Hematopoietic multipotent progenitor cell treated with erythropoietin and hydrocortisone succinate and interleukin-3 and kit ligand, for 15 days (in vitro differentiated cells): ENCODE measurements at places on chromosomes 2 and 18.

DNA sequence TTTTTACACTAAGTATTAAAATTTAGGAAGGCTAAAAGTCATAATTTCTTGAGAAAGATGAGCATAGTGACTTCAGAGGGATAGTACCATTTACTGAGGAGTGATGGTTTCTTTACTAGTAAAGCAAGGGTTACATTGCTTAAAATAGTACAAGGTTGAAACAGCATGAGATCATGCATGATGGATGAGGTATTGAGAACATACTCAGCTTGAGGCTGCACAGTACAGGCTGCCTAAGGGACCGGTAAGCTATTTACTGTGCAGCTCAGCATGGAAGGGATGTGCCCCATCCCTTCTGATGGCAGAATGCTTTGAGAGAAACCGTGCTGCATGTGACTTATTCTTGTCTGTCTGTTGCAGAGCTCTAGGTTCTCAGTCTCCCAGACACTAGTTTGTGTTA lies 122.1 kb downstream of the EML6 start:
- no peak for DNase-seq

GRCh38 chr2:172373766-172374165 lies 53.6 kb upstream of the ITGA6 start:
- DNase-seq: no peak

DNA sequence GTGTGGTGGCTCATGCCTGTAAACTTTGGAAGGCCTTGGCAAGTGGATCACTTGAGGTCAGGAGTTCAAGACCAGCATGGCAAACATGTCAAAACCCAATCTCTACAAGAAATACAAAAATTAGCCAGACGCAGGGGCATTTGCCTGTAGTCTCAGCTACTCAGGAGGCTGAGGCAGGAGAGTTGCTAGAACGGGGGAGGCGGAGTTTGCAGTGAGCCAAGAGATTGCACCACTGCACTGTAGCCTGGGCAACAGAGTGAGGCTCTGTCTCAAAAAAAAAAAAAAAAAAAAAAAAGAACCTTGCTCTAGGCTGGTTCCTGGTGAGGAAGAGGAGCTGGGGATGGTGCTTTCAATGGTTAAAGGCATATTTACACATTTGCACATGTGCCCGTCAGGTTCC lies 129.4 kb downstream of the LYPD6B start:
- DNase-seq: no peak

- no peak for DNase-seq
Observed at GRCh38 chr2:95349568-95350322, 52.6 kb downstream of the KCNIP3 start.

- no peak for DNase-seq
Observed at GRCh38 chr2:196182439-196183171, 11.2 kb upstream of the STK17B start.

DNA sequence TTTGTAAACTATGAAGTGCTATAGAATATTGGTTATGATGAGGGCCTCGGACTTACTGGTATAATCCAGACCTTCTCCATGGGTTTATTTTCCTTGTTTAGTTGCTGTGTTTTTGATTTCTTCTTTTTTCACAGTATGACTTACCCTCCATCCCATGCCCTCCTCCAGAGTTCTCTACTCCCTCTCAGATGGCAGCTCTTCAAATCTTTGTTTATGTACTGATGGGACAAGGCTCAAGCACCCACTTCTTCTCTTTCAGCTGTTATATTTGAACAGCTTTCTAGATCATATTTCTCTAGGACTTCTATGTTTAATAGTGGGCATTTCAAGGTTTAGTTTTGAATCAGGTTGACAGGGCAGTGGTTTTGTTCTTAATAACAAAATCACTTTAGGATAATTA lies 43.9 kb downstream of the CLIP4 start:
- DNase-seq: no peak

- DNase-seq: no peak
Observed at GRCh38 chr18:25314838-25315190, 37.2 kb downstream of the ZNF521 start.

DNA sequence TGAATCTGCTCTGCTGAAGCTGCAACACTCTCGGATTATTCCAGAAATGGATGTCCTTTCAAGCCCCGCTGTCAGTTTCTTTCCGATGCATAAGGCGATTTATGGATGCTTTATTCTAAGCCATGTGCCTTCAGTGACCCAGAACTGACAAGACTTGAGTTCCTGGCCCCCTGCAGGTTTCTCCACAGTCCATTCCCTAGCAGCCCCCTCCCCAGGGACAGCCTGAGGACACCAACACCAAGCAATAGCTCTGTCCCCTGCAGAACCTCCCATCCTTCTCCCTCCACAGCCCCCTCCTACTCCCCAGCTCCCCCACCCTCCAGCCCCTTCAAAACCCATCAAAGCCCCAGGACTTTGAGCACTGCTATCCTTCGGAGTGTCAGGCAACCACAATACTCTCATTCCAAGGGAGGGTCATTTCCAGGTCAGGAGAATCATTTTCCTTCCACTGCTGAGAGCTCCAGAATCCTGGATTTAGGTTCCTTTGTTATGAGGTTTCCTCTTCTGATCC lies 24.6 kb upstream of the SPP2 start:
- DNase-seq: no peak

DNA sequence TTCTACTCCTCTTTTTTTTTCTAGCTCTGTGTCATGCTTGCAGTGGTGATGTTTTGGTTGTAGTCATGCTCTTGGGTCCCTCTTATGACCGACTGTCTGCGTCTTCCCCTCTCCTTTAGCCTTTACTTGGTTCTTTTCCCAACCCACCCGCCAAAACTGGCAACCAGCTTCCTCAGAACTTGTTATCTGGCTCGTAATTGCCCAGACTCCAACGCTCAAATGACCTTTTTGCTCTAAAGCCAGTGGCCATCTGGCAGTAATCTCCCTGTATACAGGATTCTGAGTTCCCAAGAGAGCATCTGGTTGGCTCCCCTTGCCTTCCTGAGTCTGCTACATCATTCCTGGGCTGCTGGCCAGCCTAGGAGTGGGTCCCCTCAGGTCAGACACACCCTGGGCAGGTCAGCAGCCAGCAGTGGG lies 147.2 kb downstream of the MGAT5 start:
- no peak for DNase-seq

GRCh38 chr2:187215532-187216240 lies 232.4 kb downstream of the CALCRL start:
- no peak for DNase-seq

GRCh38 chr2:231387904-231388724 lies 7.4 kb upstream of the B3GNT7 start:
- no peak for DNase-seq

- no peak for DNase-seq
Observed at GRCh38 chr2:85785027-85785822, 31.4 kb downstream of the ATOH8 start.

DNA sequence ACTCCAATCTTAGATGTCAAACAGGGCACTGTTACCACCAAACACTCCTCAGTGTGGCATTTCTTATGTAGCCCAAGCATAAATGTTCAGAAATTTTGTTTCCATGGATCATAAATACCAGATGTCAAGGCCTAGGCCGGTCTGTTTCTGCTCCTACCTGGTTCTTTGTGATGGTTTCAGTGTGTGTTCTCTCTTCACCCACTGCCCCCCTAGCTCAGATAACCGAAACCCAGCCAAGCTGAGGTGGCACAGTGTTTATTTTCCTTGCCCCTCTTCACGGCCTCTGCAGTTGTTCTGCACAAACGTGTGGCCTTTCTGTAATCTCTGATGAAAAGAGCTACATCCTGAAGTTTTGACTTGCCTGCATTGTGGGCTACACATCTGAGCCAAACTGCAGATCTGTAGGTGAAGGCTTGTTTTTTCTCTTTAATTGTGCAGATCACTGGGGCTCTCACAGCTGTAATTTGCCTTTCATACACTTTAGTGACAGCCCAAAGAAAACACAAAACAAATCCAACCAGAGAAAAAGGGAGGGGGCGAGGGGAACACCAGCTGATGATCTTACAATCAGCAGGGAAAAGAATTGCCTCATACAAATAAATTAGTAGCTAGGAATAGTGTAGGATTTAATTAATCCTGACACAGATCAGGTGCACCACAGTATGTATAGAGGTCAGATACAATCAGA lies 99.1 kb downstream of the NRP2 start:
- peak; percentile 6 for DNase-seq

DNA sequence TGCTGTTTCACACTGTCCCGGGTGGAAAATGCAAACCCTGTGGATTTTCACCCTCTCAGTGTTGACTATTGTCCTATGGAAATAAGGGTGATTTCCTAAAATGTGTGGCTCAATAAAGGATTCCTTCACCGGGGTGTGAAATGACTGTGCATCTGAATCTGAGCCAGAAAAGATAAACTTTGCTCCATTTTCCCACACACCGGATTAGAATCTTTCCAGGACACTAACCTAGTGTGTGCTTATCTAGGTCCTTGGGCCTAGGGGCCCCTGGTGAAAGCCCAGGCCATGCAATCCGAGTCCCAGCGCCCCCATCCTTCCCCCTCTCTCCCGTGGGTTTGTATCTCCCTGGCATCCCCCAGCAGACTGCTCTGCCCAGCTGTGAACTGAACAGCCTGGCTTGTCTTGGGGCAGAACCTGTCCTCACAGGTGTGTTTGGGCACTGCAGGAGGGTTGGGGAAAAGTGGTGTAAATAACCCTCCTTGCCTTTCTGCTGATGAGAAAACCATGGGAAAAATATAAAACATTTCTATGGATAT lies 17.3 kb downstream of the KLHL29 start:
- no peak for DNase-seq

DNA sequence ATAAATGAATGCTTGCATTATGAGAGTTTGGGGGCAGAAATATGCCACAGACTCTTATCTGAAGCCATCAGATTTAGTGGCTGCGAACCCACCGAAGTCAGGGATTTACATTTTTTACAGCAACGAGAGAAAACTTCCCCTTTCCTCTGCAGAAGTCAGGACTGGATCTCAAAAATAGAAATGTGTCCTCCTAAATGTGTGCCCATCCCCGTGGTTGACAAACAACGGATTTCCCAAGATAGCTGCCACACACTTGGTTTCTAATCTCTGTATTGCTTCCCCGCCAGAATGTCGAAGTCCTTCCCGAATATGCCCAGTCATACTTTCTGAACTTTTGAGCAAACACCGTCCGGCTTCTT lies 879 bp upstream of the ADAM23 start:
- DNase-seq: no peak

- DNase-seq: no peak
Observed at GRCh38 chr2:29821591-29821990, 99.8 kb downstream of the ALK start.

DNA sequence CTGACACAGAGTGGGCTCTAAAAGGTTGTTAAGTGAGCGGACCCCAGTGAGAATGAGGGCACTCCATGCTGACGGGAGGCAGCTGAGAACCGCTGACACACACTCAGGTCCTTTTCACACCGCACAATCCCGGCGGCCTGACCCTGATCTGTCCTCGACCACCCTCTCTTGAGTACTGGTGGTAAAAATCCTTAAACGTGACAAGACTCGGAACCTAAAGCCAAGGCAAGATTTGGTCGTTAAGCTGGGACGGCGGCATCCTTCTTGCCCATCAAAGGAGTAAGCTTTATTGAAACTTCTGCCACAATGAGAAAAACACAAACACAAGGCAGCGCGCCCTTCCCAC lies 569 bp downstream of the TMX3 start:
- DNase-seq: peak; percentile 9

DNA sequence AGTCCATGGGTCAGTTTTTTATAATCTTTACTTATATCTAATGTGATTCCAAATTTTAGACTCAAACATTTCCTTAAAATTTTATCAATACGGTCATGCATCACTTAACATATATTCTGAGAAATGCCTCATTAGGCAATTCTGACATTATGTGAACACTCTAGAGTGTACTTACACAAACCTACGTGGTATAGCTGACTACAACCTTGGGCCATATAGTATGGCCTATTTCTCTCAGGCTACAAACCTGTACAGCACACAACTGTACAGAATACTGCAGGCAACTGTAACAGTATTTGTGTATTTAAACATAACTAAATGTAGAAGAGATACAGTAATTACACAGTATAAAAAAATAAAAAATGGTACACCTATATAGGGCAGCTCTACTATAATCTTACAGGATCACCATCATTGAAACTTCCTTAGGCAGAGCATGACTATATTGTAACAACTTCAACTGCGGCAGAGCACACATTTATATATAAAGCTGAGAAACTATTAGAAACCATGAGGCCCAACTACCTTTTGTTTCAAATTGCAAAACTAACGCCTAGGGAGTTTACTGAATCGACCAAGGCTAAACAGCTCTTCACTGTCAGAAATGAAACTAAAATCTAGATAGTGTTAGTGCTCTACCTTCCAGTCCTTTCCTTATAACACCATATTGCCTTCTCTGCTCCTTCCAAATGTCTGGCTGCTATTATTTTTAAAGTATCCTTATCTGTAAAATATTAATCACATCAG lies 6.9 kb downstream of the YES1 start:
- DNase-seq: peak; percentile 21
